ENCODE measurements at places on chromosomes 16 and 17. TPM values are rescaled to one million over a fixed set of nuclear protein-coding genes. Genes with fewer than 3 reads are reported as not detected.

AOC3 gene
- total RNA-seq: under 0.01 TPM

PRDM7 gene
- not detected for total RNA-seq

TBC1D28 gene
- not detected for total RNA-seq

KRT40 gene
- not detected for total RNA-seq

HEATR9 gene
- not detected for total RNA-seq

BCAR1 gene
- total RNA-seq: 232 TPM

PNMT gene
- not detected for total RNA-seq

GNAO1 gene
- not detected for total RNA-seq

KRT33A gene
- not detected for total RNA-seq

TEKT5 gene
- total RNA-seq: 0.65 TPM

RHBDF1 gene
- total RNA-seq: 29.2 TPM

RNF222 gene
- not detected for total RNA-seq

ANKFY1 gene
- 43.5 TPM for total RNA-seq

PRAC2 gene
- total RNA-seq: not detected

NPIPB8 gene
- 0.10 TPM for total RNA-seq

KCNG4 gene
- total RNA-seq: not detected

SLC16A11 gene
- 0.98 TPM for total RNA-seq

DPEP3 gene
- not detected for total RNA-seq

SLFN14 gene
- total RNA-seq: under 0.01 TPM

CDC6 gene
- total RNA-seq: 11.4 TPM

CD300E gene
- not detected for total RNA-seq

RNU2-1 gene
- total RNA-seq: not detected

SLC43A2 gene
- total RNA-seq: 39.5 TPM

CES5A gene
- total RNA-seq: not detected

RSL1D1 gene
- total RNA-seq: 152 TPM

FAM222B gene
- total RNA-seq: 17.7 TPM

KRTAP1-1 gene
- not detected for total RNA-seq

VPS4A gene
- 46.9 TPM for total RNA-seq

SMIM36 gene
- not detected for total RNA-seq

FOXF1 gene
- total RNA-seq: 0.65 TPM

CSH2 gene
- not detected for total RNA-seq

CDRT15 gene
- total RNA-seq: not detected

KRT36 gene
- total RNA-seq: not detected

GP1BA gene
- total RNA-seq: not detected

KRT39 gene
- total RNA-seq: not detected

MRPL10 gene
- 30.5 TPM for total RNA-seq

LAT gene
- total RNA-seq: 2.3 TPM

CCL15 gene
- total RNA-seq: not detected

TBC1D3B gene
- 0.86 TPM for total RNA-seq

GCGR gene
- total RNA-seq: not detected

OR3A3 gene
- total RNA-seq: not detected

PPM1E gene
- total RNA-seq: under 0.01 TPM

IRX6 gene
- not detected for total RNA-seq

ACSM2A gene
- not detected for total RNA-seq

CCDC78 gene
- total RNA-seq: 1.3 TPM

TELO2 gene
- total RNA-seq: 27.9 TPM

HS3ST3B1 gene
- total RNA-seq: under 0.01 TPM

EFCAB5 gene
- 0.48 TPM for total RNA-seq

C17orf78 gene
- total RNA-seq: not detected

Data from vein endothelial cell (primary cell).